ENCODE measurements at places on chromosomes 2 and 18.

GRCh38 chr2:149487189-149487588, 100.4 kb downstream of the MMADHC start:
- no peak for DNase-seq

GRCh38 chr18:23248826-23249225, 113.5 kb downstream of the CABLES1 start:
- DNase-seq, result no peak

- no peak for DNase-seq
Observed at GRCh38 chr2:64632835-64633819, 20.6 kb downstream of the SERTAD2 start.

DNA sequence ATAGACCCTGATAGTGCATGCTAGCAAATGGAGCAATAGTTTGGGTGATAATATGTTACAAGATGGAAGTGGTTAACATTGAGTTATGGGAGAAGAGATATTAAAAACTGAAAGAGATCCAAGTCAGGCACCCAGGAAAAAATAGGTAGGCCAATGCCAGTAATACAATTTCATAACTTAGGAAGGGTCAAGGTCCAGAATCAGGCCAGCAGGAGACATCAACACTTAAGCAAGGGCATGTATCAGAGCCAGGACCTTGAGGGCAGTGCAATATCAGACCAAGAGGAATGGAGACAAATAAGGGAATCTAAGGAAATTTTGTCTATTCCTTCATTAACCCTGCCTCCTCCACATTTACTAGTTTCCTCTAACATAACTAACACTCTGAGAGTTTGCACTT, 124.1 kb upstream of the NYAP2 start:
- no peak for DNase-seq

GRCh38 chr2:178070824-178071223, 1.8 kb downstream of the PDE11A start:
- DNase-seq, result no peak

DNA sequence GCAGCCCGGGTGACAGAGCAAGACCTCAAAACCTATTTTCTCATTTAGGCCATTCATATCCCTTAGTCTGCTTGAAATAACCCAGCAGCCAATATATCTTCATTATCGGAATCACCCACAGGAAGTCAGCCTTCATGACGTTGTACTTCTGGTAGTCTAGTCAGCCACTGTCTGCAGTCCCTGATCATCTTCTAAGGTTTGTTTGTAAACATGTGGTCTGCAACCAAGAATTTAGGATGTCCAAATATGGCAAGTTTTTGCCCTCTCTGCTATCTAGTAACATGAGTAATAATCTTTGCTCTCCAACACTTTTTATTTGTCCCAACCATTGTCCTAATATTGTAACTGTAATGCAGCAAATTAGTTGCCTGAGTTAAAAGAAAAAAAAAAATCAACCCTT, 92.5 kb downstream of the PRPF40A start:
- DNase-seq, result no peak

- DNase-seq, result no peak
Observed at GRCh38 chr2:66836851-66837250, 401.9 kb downstream of the MEIS1 start.

GRCh38 chr2:232870766-232871371, 805 bp downstream of the SNORC start:
- no peak for DNase-seq

DNA sequence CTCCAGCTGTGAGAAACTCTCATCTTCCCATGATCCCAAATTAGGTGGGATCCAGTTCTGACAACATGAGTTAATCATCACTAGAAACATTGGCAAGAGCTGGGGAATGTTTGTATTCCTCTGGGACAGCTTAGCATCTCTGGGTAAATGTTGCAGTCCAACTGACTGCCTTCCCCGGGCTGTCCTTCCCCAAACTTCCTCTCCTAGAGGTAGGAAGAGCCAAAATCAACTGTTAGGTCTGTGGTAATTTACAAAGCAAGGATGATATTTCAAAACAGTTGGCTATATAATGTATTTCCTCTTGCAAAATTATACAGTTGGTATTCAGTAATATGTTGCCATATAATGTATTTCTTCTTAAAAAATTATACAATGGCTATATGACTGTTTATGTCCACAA, 148.5 kb downstream of the MGAT5 start:
- DNase-seq, result no peak

GRCh38 chr2:69390471-69390870, 3.4 kb upstream of the GFPT1 start:
- no peak for DNase-seq

DNA sequence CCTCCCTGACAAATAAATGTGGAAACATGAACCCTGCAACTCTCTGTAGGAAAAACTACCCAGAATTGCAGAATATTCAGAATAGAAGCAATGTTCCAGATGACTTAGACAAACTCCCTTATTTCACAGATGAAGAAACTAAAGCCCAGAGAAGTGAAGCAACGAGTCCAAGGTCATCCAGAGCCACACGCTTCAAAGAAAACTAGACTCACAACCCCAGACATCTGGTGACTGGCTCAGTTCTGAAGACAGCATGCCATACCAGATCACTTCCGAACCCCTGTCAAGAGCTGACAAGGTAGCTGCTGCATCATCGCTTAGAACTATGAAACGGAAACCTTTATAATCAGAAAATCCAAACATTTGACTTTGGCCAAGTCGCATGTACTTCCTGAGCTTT, 101.3 kb downstream of the PID1 start:
- no peak for DNase-seq

- no peak for DNase-seq
Observed at GRCh38 chr2:24121469-24121868, 1.7 kb downstream of the PFN4 start.

GRCh38 chr2:79627237-79627636, 114.4 kb downstream of the CTNNA2 start:
- no peak for DNase-seq

GRCh38 chr2:88574445-88574844, 52.8 kb downstream of the EIF2AK3 start:
- no peak for DNase-seq

GRCh38 chr2:148201075-148202004, 180.4 kb downstream of the MBD5 start:
- DNase-seq, result no peak

- DNase-seq, result no peak
Observed at GRCh38 chr2:135072125-135072997, 20.3 kb downstream of the RAB3GAP1 start.

- DNase-seq, result no peak
Observed at GRCh38 chr2:184517402-184517801, 80.9 kb upstream of the ZNF804A start.

DNA sequence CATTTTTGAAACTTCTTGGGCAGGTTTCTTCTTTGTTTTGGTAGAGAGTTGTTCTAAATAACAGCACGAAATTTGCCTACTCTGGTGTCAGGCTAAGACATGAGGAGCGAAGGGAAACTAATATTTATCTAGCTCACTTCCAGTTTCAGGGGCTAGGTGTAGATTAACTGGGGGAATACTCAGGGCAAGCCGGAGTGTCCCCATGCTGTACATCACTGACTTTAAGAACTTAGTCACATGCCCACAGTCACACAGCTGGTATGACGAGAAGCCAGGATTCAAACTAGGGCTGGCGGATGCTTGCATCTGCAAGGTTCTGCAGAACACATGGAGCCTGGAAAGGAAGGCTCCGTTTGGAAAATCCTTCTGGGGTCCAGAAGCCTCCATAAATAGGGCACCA, 133.3 kb downstream of the ALPK2 start:
- no peak for DNase-seq

GRCh38 chr2:120483355-120483754, 137.4 kb downstream of the INHBB start:
- DNase-seq, result no peak

DNA sequence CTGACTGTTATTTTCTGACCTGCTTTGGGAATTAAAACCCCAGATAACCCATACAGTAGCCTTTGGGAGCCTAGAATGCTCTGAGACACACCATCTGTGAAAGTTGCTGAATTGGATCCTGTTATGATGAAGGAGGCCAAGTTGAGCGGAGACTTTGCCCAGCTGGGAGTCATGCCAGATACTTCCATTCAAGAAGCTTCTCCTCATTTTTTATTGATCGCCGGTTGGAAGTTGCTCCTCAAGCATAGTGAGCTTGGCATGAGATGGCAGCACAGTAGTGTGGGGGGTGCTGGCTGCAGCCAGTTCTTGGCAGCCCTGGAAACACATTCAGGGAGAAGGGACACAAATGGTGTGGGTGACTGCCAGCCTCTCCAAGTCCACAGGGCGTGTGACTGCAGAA, 270.7 kb upstream of the NRP2 start:
- DNase-seq, result no peak

Data from stimulated activated CD4-positive, alpha-beta T cell treated with anti-CD3 and anti-CD28 coated beads, Interleukin-1b, Interleukin-23, amount 100 ng/mL, for 1 hour (primary cell).